ENCODE measurements at places on chromosomes 1 and 21.

- no peak for DNase-seq
Measured at GRCh38 chr1:119116725-119117124, 23.7 kb downstream of the WARS2 start.

GRCh38 chr1:197916500-197916983, 630 bp upstream of the LHX9 start:
- DNase-seq: no peak

DNA sequence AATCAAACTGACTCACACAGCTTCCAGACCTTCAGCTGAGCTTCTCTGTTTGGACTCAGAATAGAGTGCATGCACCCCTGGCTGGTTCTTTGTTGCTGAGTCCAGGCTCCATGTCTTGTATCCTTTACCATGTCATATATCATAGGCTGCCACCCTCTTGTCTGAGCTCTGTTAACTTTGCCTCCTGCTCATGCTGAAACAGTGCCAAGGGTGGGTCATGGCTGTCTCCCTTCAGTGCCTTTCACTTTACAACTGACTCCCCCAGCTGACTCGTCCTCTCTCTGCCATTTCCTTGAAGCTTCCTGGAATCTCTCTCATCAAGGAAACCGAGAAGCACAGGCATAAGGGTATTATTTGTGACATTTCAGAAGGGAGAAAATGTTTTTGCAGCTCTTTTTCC, 885.3 kb downstream of the TTLL7 start:
- no peak for DNase-seq

DNA sequence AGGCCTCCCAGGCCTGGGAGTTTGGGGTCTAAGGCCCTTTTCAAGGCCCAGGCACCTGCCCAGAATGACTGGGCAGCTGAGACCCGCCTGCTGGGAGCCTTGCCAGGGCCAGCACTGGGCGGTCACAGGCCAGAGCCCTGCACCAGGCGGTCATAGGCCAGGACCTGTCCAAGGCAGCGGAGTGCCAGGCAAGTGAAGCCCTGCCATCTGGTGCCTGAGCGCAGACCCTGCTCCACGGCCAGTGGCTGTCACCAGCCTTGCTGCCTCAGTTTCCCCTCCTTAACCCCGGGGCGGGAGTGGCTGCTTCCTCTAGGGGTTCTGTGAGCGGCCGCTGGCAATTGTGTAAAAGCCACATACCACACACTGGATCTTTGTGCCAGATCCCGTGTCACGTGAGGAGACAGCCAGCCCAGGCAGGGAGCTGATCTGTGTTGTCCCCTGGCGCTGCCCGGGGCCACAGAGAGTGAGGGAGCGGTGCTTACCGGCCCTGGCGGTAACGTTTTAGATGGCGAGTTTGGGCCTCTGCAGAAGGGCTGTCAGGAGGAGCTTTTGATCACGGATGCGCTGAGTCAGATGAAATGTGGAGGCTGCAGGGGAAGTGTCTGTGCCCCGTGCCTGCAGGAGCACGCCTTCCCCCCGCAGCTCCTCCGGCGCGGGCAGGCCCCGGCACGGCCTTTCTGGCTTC, 4.6 kb downstream of the COL18A1 start:
- no peak for DNase-seq

DNA sequence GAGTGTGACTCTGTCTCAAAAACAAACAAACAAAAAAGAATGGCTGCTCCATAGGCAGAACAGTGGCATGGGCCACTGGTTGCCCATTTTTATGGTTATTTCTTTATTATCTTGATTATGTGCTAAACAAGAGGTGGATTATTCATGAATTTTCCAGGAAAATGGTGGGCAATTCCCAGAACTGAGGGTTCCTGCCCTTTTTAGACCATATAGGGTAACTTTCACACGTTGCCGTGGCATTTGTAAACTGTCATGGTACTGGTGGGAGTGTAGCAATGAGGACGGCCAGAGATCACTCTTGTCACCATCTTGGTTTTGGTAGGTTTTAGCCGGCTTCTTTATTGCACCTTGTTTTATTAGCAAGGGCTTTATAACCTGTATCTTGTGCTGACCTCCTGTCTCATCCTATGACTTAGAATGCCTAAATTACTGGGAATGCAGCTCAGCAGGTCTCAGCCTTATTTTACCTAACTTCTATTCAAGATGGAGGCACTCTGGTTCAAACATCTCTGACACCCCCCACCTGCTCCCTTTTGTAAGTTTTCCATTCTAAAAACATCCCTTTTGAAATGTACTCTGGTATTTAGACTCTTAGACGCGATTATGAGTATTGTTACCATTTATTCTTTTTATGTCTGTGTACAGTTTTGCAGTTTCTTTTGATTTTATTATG, 57.1 kb downstream of the RAVER2 start:
- no peak for DNase-seq

- no peak for DNase-seq
Measured at GRCh38 chr1:230359992-230360668, 66.0 kb downstream of the PGBD5 start.

GRCh38 chr1:41109310-41110197, 88.0 kb upstream of the SLFNL1 start:
- no peak for DNase-seq

GRCh38 chr1:18794051-18794450, 65.4 kb downstream of the TAS1R2 start:
- no peak for DNase-seq

DNA sequence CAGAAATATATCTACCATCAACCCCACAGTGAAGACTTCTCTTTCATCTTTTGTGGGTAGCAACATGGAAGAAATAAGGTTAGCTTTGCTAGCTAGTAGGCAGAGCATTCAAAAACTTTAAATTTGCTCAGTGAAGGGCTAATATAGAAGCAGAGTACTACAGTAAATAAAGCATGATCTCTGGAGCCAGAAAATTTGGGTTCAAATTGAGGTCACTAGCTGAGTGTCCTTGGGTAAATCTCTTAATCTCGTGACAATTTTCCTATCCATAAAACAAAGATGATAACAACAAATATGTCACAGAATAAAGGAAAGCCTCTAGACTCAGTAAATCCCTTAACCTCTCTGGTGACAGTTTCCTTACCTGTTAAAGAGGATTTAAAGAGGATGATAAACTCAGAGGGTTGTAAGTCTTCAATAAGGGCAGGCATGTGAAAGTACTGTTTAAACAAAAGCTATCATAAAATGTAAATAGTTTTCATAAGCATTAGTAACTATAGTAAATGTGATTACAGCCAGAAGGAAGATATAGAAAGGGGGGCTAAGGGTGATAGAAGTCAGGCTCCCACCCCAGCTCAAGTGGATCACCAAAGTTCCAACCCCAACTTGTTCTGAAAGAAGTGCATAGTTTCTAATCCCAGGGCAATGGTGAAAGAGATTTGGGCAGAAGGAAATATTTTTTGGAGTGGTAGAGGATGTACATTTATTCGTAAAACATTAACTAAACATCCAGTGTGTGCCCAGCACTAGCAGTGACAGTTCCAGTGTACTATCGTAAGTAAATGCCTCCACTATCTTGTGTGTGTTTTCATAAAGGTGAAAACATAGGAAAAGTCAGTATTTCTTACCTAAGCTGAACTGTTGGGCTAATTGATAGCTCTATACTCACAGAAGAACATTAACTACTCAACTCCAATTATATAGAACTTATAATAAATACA, 24.8 kb downstream of the TM2D1 start:
- no peak for DNase-seq

DNA sequence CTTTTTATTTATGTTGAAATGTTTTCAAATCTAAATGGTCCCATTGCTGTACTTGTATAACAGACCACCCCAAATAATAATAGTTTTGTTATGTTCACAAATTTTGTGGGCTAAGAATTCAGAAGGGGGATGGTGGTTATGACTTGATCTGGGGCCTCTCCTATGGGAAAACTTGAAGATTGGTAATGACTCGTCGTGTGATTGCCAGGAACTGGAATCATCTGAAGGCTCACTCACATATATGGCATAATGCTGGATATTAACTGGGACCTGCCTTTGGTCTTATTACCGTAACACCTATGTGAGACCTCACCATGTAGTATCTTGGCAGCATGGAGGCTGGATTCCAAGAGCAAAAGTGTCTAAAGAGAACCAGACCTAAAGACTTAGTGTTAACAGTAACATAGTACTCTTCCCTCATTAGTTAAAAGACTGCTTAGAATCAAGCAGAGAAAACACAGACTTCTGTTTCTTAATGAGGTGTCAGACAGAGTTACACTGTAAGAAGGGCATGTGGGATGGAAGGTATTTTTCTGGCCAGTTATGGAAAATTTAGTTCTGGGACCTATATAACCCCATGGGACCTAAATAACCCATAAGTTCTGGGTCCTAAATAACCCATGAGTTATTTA, 11.9 kb downstream of the LYPLAL1 start:
- DNase-seq: no peak

DNA sequence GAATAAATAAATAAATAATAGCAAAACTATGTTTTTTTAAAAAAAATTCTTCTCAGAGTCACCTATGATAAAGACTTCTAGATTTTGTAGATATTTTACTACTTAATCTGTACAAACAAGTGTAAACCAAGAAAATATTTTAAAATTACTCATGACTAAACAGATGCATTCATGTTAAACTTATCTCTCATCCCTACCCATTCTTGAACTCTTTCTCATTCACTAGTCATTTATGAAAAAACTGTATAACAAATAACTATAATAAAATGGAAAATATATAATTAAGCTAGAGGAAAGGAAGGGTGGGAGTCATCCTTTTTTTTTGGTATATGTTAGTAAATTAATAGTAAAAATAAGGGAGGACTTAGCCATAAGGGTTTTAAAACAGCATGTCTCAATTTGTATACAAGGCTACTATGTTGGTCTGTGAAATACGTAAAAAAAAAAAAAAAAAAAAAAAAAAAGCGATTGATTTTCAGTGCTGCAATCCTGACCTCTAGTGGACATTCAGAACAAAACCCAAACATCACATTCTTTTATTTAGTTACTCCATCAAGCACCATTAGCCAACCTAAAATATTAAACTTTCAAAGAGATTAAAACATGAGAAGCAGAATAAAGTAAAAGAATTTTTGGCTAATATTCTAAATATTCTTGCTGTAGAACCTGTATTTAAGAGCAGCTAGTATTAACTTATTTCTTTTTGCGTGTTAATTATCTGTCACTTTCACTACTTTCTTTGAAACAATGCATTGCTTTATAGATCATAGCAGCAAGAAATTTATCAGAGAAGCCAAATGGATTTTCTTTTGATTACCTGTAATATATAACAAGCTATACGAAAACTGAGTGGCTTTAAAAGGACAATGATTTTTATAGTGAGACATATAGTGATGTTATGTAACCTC, 255.8 kb upstream of the CACYBP start:
- DNase-seq: no peak

DNA sequence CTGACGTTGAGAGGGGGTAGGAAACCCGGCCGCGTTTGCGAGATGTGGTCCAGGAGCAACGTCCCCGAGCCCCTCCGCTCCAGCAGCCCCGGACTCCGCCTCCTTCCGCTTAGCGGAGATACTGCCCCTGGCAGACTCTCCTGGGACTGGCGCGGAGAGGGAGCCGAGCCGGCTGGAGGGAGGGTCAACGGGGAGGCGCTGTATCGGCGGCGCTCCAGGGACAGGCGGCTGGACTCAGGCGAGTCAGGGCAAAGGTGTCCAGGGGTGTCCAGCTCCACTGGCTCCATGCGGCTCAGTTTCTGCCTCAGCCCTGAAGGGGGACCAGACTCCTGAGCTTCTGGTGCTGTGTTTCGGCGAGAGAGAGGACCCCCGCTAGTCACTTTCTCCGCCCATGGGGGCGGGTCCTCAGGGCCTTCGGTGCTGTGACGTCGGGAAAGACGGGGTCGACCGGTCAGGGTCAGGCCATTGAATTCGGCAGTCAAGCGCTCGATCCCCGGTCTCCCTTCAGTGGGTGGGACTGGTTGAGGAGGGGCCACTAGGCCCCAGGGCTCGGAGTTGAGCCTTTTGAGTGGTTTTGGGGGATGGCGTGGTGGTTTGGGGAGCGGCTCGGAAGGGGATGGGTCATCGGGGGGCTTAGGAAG, 2.8 kb upstream of the LIX1L start:
- peak; percentile 66 for DNase-seq

DNA sequence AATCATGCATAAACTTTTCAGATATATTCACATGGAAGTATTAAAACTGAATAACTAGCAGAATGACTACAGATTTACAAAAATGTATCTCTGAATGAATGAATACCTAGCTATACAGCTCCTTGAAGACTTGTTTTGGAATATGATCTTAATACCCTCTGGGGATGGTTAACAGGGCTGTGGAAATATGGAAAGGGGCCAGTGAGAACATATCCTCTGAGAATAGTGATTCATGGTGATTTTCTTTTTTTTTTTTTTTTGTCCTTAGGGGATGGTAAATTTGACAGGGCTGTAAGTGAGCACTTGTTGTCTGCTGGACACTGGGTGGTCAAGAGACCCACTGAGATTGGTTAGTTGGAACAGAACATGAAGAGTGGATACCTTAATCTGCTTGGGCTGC, 80.7 kb upstream of the HP1BP3 start:
- DNase-seq: no peak

DNA sequence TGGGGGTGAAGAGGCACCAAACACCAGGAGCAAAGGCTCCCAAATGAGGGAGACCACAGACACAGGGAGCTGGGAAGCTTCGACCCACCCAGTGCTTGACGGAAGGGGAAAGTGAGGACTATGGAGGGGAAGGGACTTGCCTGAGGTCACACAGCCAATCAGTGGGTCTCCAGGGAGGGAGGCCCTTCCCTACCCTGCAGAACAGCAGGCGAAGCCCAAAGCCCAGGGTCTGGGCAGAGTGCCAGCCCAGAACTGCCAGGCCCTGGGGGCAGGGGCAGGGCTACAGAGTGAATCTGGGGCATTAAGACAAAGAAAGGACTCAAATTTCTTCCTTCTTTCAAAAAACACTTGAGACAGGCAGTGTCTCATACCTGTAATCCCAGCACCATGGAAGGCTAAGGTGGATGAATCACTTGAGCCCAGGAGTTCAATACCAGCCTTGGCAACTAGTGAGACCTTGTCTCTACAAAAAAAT, 45.5 kb upstream of the ECE1 start:
- DNase-seq: no peak

DNA sequence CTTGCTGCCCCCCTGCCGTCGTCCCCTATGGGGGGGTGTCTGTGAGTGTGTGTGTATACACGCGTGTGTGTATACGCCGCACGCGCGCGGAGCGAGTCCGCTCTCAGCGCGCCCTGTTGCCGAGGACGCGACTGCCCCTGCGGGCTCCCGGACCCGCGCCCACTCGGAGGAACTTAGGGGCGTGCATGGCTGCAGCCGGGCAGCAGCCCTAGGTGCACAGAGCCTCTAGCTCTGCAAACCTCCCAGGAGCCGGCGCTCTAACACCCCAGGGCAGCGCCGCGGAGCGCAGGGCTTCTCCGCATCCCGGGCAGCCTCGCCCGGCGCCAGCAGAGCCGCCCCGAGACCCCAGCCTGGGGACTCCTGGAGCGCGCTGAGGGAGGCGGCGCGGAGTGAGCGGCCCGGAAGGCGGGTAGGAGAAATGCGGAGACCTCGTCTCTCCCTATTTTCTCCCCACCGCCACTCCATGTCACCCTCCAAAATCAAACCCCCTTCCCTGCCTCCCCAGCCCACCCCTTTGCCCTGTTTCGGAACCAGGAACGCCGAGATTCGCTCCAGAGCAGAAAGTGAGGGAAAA, 574 bp downstream of the ITPKB start:
- DNase-seq: peak; percentile 70

DNA sequence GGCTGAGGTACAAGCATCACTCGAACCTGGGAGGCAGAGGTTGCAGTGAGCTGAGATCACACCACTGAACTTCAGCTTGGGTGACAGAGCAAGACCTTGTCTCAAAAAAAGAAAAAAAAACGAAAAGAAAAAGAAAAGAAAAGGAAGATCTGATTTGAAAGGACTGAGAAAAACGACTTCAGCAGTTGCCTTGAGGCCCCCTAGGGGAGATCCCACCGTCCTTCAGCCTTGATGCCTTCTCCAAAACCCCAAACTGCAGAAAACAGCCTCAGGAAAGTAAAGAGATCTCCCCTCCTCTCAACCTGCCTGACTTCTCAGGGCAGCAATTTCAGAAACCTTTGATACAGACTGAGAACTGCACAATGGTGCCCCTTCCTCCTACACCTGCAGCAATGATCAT, 50.9 kb upstream of the BCAR3 start:
- no peak for DNase-seq
